ENCODE measurements at places on chromosomes 2 and 18.

DNA sequence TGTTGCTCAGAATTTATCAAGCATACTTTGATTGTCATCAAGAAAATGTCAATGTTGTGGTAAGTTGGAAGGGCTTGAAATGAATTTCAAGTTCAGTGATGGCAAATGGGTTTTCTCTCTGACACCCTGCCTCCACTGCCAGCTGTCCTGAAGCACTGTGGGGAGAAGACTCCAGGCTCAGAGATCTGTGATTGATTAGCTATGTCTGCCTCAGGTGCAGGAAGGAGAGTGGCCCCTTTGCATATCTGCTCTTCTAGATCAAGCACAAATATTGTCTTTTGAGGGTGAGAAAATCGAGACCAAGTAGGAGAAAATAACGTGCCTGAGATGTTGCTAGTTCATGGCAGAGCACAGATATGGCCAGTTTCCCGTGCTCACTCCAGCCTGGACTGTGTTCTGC is 178.8 kb upstream of the GLI2 start:
- DNase-seq = no peak

GRCh38 chr2:136727973-136728699 is 37.2 kb upstream of the THSD7B start:
- no peak for DNase-seq

DNA sequence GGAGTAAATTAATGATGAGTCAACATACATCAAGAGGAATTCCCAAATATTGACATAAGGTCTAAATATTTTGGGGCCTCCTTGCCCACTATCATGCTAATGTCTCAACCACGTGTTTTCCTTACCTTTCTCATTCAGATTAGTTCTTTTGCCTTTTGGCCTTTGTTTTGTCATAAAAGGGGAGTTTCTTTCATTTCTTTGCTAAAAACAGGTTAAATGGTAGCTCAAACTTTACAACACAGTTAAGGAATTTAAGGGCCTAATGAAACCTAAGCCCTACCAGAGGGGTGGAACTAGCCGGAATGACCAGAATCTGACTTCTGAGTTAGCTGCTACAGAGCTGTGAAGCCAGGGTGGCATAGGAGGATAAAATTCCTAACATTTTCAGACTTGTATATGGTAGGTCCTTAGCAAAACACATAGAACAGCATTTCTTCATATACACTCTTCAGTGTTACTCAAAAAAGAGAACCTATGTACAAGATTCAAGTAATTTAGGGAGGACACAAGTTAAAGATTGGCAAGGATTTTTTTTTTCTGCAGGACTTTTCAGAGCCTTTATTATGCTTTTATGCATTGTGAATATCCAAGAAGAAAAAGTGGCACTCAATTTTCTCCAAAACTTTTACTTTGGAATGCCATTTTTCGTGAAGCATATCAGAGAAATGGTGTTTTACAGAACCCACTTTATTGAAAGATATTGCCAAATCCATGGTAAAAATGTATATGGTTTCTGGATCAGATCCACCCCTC is 633.1 kb downstream of the ARHGAP15 start:
- no peak for DNase-seq

GRCh38 chr2:142754182-142754581 is 123.3 kb upstream of the KYNU start:
- DNase-seq = no peak

GRCh38 chr2:19607931-19608771 is 249.7 kb upstream of the OSR1 start:
- no peak for DNase-seq

- DNase-seq = no peak
Measured at GRCh38 chr2:157574165-157574564, 54.5 kb downstream of the ACVR1C start.

DNA sequence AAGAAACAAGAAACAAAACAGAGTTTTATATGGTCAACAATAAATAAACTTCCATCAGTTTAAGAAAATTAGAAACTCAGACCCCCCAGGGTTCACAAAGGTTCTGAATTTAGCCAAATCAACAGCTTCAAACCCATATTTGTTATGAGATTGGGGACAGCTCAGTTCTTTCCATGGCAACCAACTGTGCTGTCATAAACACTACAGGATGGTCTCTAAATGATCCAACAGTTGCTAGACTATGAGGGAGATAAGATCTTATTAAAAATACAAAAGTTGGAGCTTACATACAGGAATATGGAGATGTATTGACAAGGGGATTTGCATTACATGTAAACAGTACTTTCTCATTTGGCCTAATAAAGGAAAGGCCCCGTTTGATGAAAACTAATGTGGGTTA is 154.6 kb upstream of the CTAGE1 start:
- no peak for DNase-seq
